Activated CD4-positive, alpha-beta T cell treated with anti-CD3 and anti-CD28 coated beads, Interleukin-2, amount 10 ng/mL, durations not matched to agents 7 days and 5 days (primary cell): ENCODE measurements at places on chromosomes 11 and 22. TPM values are rescaled to one million over a fixed set of nuclear protein-coding genes. Genes with fewer than 3 reads are reported as not detected.

DNA sequence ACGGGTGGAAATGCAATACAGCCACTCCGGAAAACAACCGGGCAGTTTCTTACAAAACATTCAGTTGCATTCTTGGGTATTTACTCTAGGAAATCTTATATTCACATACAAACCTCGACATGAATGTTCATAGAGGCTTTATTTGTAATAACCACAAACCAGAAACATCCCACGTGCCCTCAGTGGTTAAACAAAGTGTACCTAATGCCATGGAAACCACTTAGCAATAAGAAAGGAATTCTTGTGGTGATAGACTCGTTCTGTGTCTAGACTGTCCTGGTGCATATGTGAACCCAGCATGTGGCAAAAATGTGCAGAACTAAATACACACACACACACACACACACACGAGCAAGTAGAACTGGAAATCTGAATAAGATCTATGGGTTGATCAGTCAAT is 1073.3 kb downstream of the TBC1D22A start:
- no peak overlapping the region for H3K4me3 ChIP-seq
- H3K36me3 ChIP-seq: no peaks in the 10 kb centered on the region
- no peaks in the 10 kb centered on the region for H3K4me1 ChIP-seq
- DNase-seq: no peak
- peaks cover 5% of the 10 kb centered on the region for H3K27me3 ChIP-seq

TST gene
- 3.4 TPM for total RNA-seq

BEST1 gene
- total RNA-seq: not detected

DNA sequence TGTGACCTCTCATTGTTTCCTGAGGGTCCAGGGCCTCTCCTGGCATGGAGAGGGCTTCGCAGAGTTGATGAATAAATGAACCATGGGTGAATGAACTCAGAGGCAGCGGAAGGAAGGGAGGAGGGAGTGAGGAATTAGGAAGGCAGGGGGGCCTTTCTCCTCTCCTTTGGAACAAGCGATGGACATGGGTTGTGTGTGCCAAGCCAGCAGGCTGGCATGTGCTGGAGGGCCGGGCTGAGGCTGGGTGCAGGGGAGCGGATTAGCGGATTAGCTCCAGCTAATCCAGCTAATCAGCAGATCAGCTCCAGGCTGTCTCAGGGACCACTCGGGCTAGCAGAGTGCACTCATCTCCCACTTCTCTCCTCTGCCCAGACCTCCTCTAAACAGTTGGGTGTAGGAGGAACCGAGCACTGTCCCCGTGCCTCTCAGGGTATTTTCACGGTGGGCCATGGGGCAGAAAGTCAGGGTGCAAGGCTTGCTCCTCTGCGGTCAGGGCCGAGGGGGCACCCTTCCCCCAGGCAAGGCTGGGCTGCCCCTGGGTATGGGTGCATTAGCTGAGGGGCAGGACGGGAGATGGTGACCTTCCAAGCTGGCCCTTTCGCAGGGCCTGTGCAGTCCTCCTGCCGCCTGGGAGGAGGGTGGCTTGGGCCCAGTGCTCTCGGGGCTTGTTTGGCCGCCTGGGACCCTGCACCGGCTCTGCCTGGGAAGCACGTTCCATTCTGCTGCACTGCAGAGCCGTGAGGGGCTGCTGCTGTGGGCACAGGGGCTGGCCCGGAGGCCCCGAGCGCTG is 120.3 kb upstream of the B3GAT1 start:
- H3K4me1 ChIP-seq: no peaks in the 10 kb centered on the region
- H3K27me3 ChIP-seq: peaks cover 12% of the 10 kb centered on the region
- no peak overlapping the region for H3K4me3 ChIP-seq
- no peak for DNase-seq

CYTH4 gene
- total RNA-seq: 110 TPM

KCNJ11 gene
- total RNA-seq: 1.2 TPM

BAIAP2L2 gene
- total RNA-seq: 0.55 TPM

GRCh38 chr11:118938491-118939403 is 13.0 kb upstream of the BCL9L start:
- no peaks in the 10 kb centered on the region for H3K36me3 ChIP-seq
- DNase-seq: no peak
- H3K4me3 ChIP-seq: no peak overlapping the region
- peaks cover 41% of the 10 kb centered on the region for H3K4me1 ChIP-seq
- peak overlapping the region; percentile 38 for H3K27ac ChIP-seq
- H3K27me3 ChIP-seq: no peaks in the 10 kb centered on the region

OR8D1 gene
- total RNA-seq: not detected

AGBL2 gene
- total RNA-seq: 4.9 TPM

UBQLN3 gene
- not detected for total RNA-seq

- no peaks in the 10 kb centered on the region for H3K27me3 ChIP-seq
- peak overlapping the region; percentile 76 for H3K4me3 ChIP-seq
- DNase-seq: no peak
- peak overlapping the region; percentile 94 for H3K27ac ChIP-seq
Measured at GRCh38 chr11:64765291-64765850, 5.6 kb upstream of the PYGM start.

MRGPRX4 gene
- total RNA-seq: not detected

BRSK2 gene
- total RNA-seq: not detected

- no peaks in the 10 kb centered on the region for H3K36me3 ChIP-seq
- no peak overlapping the region for H3K27ac ChIP-seq
- no peak overlapping the region for H3K4me3 ChIP-seq
Measured at GRCh38 chr22:27183474-27183873, 526.1 kb downstream of the MIAT start.

POTEH gene
- total RNA-seq: not detected

- H3K27me3 ChIP-seq: peaks cover 2% of the 10 kb centered on the region
- H3K4me1 ChIP-seq: no peaks in the 10 kb centered on the region
- DNase-seq: no peak
- H3K27ac ChIP-seq: no peak overlapping the region
- H3K4me3 ChIP-seq: no peak overlapping the region
Measured at GRCh38 chr11:113001709-113002108, 40.5 kb downstream of the NCAM1 start.

- no peak for DNase-seq
- H3K27me3 ChIP-seq: peaks cover 2% of the 10 kb centered on the region
- H3K4me1 ChIP-seq: peaks cover 8% of the 10 kb centered on the region
- H3K27ac ChIP-seq: no peak overlapping the region
- no peak overlapping the region for H3K4me3 ChIP-seq
- H3K36me3 ChIP-seq: peaks cover 5% of the 10 kb centered on the region
Measured at GRCh38 chr11:35323076-35323868, 96.1 kb downstream of the SLC1A2 start.

DNA sequence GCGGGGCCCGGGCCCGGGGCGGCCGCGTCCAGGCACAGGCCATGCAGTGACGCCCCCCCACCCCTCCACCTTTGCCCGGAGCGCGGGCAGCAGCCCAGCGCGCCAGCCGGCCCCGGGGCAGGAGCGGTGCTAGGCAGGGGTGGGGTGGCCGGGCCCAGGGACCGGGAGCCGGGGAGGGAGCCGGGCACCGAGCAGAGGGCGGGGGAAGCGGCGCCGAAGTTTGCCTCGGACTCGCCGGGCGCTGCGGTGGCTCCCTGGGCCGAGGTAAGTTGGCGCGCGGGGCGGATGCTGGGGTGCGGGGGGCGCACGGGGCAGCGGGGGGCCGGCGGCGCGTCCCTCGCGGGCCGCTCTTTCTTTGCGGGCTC is 332 bp downstream of the TEAD1 start:
- peaks cover 60% of the 10 kb centered on the region for H3K27me3 ChIP-seq
- peaks cover 10% of the 10 kb centered on the region for H3K4me1 ChIP-seq

- DNase-seq: no peak
- H3K4me3 ChIP-seq: no peak overlapping the region
Measured at GRCh38 chr11:34238533-34238932, 119.3 kb downstream of the ABTB2 start.

DNA sequence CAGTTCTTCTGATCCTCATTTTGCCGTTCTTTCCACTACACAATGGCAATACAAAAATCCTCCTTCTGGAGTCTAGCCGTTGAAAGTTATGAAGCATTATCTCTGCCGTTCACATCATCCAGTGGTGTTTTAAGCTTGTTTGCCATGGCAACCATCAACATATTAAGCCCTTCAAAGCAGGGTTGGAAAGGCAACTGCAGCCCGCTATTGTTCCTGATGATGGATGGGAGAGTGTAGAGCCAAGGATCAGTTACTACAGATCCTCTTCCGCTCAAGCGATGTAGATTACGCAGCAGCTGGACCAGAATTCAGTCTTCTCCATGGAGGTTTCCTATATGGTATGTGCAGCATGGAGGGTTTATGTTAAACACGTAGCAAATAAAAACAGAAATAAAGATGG is 352.7 kb downstream of the NTM start:
- no peaks in the 10 kb centered on the region for H3K27me3 ChIP-seq
- no peak overlapping the region for H3K4me3 ChIP-seq
- no peak overlapping the region for H3K27ac ChIP-seq
- no peak for DNase-seq
- no peaks in the 10 kb centered on the region for H3K4me1 ChIP-seq

TNNI2 gene
- total RNA-seq: not detected

MMP11 gene
- 0.27 TPM for total RNA-seq

- H3K4me1 ChIP-seq: no peaks in the 10 kb centered on the region
- no peak overlapping the region for H3K4me3 ChIP-seq
- H3K27me3 ChIP-seq: peaks cover 19% of the 10 kb centered on the region
- no peak for DNase-seq
- no peaks in the 10 kb centered on the region for H3K36me3 ChIP-seq
Measured at GRCh38 chr11:2237457-2238238, 32.7 kb downstream of the ASCL2 start.

DNA sequence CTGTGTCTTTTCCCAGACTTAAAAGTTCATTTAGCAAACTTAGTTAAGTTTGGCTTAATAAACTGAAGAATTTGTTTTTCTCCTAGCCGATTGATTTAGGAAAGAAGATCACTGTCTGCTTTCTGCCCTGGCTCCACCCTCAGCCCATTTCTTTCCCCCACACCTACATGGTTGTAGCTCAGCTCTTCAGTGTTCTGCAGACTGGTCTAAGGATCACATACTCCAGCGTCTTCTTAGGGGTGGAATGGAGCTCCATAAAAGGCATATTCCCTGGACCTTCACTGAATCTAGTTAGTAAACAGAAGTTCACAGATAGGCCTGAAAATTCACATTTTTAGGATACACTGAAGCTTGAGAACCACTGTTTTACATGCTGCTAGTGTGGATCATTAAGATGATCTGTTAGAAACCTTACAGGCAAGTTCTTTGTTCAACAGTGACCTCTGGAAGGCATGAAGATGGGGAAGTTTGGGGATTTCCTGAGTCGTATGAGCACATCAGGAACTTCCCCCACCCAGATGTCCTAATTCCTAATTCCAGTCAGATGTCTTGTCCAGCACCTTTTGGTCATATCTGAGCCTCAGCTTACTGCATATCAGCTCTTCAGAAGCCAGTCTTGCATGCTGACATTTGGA is 16.8 kb downstream of the PIWIL4 start:
- DNase-seq: no peak
- H3K4me1 ChIP-seq: no peaks in the 10 kb centered on the region
- H3K27ac ChIP-seq: no peak overlapping the region
